Fibroblast of skin of back (primary cell): ENCODE measurements at places on chromosomes 13 and 19.
A peak's percentile ranks its signal among the peaks of the same experiment; 100 is the strongest.

DNA sequence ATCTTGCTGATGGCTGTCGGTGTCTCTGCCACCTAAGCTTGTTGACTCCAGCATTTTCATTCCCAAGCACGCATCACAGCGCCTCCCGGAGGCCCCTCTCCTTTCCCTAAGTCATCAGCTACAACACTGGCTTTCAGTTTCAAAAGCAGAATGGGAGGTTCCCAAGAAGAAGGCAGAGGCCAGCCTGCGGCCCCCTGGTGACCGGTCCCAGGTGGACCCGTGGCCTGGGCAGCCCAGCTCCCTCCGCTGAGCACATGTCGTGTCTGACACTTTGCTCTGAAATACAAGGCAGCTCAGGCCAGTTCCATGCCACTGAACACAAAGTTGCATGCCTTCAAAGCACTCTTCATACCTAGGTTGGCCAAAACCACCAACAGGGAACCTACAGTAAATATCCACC, 8.5 kb downstream of the MLLT1 start:
- no peak for DNase-seq

DNA sequence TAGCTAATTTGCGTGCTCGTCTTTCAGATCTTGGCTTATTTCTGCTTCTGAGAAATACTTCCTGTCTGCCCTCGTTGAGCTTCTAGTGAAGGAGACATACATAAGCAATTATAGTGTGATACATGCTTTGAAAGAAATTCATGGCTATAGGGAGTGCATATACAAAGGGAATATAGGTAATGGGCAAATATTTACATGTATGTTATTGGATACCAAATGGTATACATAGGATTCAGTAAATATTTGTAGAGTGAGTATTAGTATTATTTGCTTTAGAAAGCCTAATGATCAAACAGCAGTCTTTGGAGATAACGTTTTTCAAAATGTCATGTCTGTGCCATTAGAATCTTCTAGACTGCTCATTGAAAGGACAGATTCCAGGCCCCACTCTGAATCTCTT, 5.2 kb downstream of the BRCA2 start:
- DNase-seq, result no peak

DNA sequence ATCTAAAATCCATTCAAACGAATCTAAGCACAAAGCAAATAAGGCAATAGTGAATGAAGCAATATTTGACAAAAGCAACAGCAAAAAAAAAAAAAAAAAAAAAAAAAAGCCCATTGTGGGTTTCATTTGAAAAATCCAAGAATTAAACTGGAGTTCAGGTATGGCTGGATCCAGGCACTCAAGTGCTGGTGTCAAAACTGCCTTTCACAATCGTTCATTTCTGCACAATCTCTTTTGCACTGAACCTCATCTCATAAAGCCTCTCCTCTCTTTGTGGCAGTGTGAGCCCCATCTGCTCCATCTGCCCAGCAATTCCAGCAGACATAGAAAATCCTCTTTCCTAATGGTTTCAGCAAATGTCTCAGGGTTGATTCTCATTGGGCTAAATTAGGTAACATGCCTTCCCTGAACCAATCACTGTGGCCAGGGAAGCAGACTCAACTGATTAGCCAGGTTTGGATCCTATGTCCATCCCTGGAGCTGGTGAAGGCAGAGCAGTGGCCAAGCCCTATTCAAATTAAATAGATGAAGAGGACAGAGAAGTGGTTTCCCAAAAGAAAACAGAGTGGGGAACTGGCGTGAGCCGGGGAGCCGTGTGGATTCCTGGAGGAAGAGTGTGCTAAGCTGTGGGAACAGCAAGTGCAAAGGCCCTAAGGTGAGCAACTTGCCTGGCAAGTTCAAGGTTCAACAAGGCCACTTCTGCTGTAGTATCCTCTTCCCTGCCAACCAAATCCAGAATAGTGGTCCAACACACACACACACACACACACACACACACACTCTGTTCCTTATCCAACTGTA, 1.2 kb upstream of the HIF3A start:
- no peak for DNase-seq

GRCh38 chr19:17306285-17306714, 628 bp downstream of the MRPL34 start:
- no peak for DNase-seq

DNA sequence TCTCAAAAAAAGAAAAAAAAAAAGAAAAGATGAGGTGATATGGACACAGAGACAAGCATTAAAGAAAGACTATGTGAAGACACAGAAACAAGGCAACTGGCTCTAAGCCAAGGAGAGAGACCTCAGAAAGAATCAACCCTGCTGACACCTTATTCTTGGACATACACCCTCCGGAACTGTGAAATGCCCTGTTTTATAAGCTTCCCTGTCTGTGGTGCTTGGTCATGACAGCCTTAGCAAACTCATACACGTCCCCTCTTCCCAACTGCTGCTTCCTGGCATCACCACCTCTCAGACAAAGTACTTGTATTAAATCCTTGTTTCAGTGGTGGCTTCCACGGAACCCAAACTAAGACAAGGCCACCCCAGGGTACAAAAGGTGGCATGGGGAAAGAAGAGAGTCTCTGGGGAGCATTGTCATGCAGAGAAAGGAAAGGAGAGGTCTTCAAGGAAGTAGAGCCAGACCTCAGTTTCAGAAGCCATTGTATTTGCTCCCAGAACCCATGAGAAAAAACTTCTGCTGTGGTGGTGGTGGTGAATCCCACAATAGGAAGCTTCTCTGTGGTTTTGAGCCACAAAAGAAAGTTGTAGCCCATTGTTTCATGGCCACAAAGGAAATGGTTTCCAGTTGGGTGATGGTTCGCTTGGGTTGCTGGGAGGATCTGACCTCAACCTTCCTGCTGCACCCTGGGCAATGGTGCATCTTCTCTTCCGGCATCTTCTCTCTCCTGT, 16.3 kb upstream of the TSPAN16 start:
- no peak for DNase-seq

- no peak for DNase-seq
These were observed 23.5 kb downstream of the TFDP1 start for GRCh38 chr13:113607889-113608635.

DNA sequence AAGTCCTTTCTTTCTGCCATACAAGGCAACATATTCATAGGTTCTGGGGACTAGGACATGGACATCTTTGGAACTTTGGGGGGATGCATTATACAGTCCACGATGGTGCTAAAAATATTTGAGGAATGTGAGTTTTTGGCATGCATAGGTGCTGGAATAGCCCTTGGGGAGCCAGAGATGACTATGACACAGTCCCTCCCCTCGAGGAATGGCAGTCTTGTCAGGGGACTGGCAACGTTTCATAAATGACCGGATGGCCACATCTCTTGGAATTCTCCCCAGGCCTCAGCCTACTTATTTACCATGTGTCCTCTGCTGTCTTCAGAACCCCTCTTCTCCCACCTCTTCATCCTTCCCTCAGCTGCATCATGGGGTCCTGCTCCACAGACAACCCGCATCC, 13.6 kb downstream of the MEIOSIN start:
- peak; percentile 31 for DNase-seq

DNA sequence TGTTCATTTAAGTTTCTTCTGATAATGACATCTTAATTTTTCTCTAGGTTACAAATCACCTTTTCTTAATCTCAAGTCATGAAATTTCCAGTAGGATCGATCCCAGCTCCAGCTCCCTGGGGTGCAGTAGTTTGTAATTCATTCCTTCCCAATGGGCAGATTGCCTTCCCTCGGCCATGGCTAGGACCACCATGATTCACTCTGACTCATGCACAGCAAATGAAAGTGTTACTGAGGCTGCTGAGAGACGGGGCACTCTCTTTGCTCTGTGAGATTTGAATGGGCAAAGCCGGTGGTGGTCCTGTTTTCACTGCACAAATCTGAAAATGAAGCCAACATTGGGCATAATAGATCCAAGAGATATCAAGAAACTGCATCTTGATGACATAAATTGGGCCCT, 202.8 kb upstream of the IRS2 start:
- DNase-seq, result peak; percentile 70

DNA sequence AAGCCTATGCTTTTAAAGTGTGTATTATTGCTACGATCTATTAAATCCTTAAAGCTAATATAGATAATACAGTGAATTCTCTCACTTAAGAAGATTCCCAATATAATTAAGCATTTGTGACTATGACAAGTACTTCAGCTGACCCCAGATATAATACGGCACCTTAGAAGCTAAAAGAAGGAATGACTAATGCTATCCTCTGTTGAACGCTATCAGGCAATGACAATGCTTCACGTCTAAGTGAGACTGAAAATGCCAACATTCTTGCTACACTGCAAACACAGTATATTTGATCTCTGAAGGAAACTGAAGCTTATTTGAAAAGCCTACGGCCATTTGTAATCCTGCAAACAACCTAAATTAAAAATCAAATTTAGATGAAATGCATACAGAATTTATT, 19.7 kb downstream of the VWA8 start:
- no peak for DNase-seq

- peak; percentile 95 for DNase-seq
These were observed 40.8 kb upstream of the F7 start for GRCh38 chr13:113064534-113065405.

- peak; percentile 4 for DNase-seq
These were observed 58.8 kb upstream of the ZNF681 start for GRCh38 chr19:23817519-23817918.

DNA sequence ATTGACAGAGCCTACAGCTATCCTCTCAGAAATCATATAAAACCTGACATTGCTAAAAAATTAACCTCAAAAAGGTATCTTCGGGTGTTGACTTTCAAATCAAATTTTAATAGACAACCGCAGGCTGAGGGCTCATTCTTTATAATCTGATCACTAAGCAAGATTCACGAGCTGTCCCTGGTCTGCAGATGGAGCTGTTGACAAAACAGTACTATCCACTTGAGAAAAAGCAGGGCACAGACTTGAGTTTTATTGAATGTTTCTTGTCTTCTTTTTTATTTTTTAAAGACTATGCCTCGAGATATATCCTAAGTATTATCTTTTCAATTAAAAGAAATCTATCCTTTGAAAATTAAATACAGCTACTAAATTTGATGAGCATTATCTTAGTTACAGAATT, 540.5 kb downstream of the PCDH9 start:
- DNase-seq, result peak; percentile 24

DNA sequence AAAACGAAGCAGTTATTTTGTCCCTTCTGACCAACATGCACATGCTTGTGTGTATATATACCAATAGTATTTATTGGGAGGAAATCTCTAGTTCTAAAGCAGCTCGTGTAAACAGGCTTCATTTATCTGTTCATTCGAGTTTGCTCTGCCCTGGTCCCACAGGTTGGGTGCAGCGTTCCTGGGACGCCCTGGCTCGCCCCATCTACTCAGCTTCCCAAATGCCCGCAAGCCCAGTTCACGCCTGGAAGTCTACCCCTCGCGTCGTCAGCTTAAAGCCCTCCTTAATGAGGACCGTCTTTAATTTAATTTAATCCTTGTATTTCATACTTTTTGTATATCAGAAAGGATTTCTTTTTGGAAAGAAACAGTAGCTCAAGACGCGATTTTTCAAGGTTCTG, 604 bp downstream of the THSD1 start:
- DNase-seq, result no peak

- DNase-seq, result no peak
These were observed 16.4 kb upstream of the SELENOW start for GRCh38 chr19:47762151-47762550.

- no peak for DNase-seq
These were observed 810.8 kb upstream of the GPC6 start for GRCh38 chr13:92415781-92416180.

DNA sequence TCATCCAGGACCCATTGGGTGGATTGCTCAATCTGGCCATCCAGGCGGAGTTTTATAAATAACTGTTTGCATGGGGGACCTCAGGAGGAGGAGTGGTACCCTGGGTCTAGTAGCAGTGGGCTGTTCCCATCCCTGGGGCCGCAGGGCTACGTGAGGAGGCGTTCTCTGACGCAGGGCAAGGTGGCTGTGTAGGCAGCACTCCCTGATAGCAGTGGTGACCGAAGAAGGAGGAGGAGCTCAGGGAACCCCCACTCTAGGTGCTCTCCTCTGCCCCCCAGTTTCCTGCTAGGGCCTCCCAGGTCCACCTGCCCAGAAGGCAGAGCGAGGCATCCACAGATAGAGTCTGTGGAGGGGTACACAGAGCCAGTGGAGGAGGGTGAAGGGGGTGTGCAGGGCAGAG, 64.1 kb downstream of the CCNE1 start:
- no peak for DNase-seq

DNA sequence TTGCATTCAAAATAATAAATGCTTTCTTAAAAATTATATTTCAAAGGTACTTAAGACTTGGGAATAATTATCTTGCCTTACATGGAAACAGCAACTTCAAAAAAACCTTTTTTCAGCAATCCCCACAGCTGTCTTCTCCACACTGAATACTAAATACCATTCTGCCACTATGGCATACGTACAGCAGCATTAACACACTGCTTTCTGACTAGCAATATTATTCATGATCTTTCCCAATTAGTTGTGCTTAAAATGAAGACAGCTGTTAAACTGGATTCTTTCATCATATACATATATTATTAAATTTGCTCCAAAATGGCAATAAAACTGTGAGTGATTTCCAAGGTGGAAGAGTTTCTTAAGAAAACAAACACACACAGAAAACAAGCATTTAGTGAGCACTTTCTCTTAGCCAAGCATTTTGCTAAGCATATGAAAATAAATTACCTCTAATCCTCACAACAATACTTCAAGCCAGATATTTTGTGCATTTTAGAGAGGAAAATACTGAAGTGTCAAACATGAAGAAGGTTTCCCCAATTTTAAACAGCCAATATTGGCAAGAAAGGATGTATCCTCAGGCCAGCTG, 609.5 kb downstream of the SLITRK1 start:
- no peak for DNase-seq

DNA sequence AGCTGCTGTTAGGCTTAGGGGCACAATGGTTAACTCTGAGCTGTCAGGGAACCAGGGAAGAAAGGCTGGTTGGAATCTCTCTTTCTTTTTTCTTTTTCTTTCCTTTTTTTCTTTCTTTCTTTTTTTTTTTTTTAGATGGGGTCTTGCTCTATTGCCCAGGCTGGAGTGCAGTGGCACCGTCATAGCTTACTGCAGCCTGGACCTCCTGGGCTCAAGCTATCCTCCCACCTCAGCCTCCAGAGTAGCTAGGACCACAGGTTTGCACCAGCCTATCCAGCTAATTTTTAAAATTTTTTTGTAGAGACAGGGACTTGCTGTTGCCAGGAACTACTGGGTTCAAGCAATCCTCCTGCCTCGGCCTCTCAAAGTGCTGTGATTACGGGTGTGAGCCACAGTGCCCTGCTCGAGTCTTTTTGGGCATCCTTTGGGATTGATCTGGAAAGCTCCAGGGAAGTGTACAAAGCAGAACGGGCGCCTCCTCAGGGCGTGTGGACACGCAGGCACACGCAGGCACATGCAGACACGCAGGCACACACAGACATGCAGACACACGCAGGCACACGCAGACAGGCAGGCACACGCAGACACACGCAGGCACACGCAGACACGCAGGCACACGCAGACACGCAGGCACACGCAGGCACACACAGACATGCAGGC, 99.2 kb downstream of the GADD45B start:
- DNase-seq, result no peak

- DNase-seq, result peak; percentile 42
These were observed 31.0 kb downstream of the CILP2 start for GRCh38 chr19:19568802-19569756.

GRCh38 chr13:113924184-113924901, 49.5 kb downstream of the C13orf46 start:
- DNase-seq, result no peak
